Left renal pelvis (tissue), 4 donors: ENCODE measurements at places on chromosomes 6 and 20.

DNA sequence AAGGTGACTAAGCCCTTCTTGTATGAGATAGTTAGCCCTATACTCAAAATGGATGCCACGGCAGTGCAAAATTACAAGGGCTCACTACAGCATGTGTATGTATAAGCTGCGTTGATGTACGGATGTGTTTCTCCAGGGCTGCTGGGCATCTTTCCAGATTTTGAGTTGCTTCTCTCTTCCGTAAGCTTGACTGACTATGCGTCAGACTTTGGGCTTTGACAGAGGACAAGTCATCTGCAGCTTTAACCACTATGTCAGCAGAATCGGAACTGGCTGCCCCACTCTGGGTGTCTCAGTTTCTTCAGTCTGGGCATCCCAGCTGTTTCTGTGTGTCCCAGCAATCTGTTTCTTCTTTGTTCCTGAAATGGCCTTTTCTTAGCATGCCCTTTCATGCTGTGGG is 241.6 kb downstream of the BTBD3 start:
- no peak for DNase-seq

GRCh38 chr20:50292591-50293283 is 102.1 kb downstream of the CEBPB start:
- no peak for DNase-seq

DNA sequence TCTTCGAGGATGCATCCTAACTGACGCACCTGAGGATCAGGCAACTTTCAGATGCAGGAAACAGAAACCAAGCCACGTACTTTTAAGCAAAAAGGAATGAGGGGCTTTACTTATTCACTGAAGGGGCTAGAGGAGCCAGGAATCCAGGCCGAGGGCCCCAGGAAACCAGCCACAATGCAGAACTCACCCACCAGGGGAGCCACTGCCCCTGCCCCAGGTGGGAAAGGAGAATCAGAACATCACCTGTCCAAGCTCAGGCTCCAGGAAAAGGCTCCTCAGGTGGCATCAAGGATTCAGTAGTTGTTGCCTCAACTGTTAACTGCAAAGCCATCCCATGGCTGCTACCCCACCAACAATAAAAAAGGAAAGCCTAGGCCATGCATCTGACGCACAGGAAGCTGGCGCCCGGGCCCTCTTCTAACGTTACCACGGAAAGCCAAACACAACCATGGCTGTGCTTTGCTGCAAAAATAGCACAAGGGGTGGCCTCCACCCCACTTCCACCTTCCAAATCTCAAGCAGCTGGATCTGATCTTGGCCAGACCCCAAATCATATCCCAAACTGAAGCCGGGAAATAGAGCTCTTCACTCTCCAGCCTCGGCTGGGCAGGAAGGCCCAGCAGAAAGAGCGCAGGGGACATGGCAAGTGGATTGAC is 121.0 kb downstream of the PREX1 start:
- DNase-seq: no peak

DNA sequence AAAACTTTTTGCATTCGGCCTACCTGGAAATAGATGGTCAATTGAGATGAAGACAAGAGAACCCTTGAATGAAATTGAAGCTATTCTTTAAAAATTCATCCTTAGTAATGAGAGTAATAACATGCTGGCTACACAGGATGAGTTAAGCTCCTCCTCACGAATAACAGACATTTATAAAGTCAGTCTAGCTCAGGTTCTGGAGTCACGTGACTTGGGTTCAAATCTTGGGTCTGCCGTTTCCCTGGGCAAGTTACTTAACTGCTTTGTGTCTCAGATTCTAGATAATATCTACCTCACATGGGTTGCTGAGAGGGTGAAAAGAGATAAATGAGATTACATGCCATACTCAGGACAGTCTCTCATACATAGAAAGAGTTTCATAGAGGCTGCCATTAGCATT is 101.4 kb upstream of the INSM1 start:
- no peak for DNase-seq

GRCh38 chr20:18052856-18053255 is 4.9 kb downstream of the OVOL2 start:
- DNase-seq: no peak

GRCh38 chr20:1033751-1034414 is 31.8 kb upstream of the RSPO4 start:
- DNase-seq: no peak

GRCh38 chr6:159952289-159953005 is 16.4 kb upstream of the IGF2R start:
- no peak for DNase-seq

- DNase-seq: no peak
Measured at GRCh38 chr6:21941926-21942325, 348.4 kb downstream of the SOX4 start.

- no peak for DNase-seq
Measured at GRCh38 chr20:41169791-41170351, 32.5 kb downstream of the PLCG1 start.

GRCh38 chr6:119636060-119636459 is 286.5 kb upstream of the MAN1A1 start:
- DNase-seq: no peak

GRCh38 chr6:140382355-140382754 is 1007.9 kb upstream of the CITED2 start:
- no peak for DNase-seq

DNA sequence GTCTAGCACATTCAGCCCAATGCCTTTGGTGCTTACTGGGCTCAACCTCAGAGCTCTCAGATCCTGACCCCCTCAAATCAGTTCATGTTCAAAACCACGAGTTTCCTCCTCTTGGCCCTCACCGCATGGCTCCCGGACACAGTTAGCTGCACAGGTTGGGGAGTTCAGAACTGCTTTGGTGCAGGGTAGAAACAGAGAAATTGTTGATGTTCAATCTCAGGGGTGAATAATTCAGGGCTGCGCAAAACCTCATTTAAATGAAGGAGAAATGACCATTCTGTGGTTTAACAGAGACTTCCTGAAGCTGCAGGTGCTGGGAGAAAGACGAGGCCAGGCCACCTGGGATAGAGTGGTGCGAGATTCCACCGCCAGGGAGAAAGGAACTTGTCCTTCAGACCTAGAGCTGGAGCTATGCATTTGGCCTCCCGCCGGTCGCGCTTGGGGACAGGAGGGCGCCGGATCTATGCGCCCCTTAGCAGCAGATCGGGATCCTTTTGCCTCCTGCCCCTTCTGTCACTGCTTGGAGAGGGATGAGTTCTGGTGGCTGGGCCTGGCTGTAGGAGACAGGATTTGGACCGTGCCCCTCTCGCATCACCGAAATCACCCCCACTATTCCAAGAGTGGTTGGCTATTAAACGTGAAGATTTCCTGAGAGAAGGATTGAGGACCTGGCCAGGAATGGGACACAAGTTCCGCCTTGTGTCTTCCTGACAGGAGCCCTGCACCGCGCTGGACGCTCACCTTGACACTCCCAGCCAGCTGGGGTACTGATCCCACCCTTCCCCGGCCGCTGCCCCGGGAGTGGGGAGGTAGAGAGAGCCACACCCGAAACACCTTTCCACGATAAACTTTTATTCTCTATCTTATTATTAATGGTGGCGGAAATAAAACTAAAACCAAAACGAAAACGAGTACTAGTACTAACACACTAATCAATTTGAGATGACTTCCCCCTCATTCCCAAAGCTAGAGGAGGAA is 767 bp upstream of the PAX1 start:
- DNase-seq: no peak

GRCh38 chr6:5786321-5786968 is 220.3 kb downstream of the NRN1 start:
- DNase-seq: no peak

DNA sequence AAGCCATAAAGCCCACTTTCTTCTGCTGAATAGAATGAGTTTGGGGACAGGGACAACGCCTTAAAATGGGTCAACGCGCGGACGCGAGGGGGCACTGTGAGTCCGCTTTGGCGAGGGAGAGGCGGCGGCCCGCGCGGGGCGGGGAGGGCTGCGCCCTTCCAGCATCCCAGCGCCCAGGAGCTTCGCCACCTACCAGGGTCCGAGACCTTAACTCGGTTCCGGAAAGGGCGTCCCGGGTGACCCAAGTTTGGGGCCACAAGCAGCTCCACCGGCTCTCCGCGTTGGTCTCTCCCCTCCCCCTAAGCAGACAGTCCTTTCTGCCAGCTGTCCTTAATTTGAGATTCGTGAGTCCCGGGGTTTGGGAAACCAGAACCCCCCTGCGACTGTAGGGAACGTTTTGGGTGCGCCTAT is 1.8 kb upstream of the SAMD5 start:
- DNase-seq: peak; percentile 40

DNA sequence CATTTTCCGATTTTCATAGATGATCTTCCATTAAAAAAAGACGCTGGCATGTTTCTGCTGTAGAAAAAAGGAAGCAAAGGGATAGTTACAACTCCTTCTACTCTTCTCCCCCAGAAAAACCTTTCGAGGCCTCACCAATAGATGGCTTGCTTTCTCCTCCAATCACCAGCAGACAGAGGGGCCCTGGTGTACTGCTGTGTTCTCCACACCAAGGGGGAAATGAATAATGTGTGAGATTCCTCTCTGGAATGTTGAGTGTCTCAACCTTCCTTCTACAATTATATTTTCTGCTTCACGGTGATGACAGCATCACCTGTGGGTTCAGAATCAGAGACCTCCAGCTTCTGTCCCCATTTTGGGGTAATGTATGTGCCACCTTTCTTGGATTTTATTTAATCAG is 185.7 kb upstream of the FLRT3 start:
- DNase-seq: no peak

GRCh38 chr20:46767127-46767761 is 57.8 kb downstream of the SLC2A10 start:
- no peak for DNase-seq

DNA sequence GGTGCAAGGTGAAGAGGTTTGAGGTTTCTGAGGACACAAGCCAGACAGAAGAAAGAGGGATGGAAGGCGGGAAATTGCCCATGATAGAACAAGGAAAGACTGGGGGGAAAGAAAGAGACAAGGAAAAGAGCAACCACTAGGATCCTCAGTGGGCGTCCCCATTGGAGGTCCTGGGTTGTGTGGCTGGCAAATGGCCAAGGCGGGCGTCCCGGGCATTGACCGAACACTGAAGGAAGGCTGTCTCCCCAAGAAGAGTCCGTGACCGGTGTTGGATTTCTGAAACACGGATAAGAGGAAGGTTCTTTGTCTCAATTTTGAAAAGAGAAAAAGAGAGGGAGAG is 746.6 kb upstream of the ADGRB3 start:
- DNase-seq: no peak

DNA sequence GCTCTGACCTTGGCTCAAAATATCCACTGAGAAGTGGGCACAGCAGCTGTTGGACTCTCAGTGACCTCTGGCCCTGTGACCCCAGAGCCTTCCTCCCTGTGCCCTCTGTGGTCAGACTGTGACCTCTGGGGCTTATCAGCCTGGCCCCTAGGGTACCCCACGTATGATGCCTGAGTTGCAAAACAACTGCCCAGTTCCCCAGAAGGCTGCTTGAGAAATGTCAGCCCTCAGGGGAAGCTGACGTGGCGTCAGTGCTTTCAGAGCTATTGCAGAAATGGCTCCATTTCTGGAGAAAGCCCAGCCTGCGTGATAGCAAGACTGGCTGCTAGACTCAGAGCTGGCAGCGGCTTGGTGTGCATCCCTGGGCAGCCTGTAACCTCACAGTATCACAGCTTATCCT is 31.5 kb upstream of the TGM2 start:
- DNase-seq: no peak

DNA sequence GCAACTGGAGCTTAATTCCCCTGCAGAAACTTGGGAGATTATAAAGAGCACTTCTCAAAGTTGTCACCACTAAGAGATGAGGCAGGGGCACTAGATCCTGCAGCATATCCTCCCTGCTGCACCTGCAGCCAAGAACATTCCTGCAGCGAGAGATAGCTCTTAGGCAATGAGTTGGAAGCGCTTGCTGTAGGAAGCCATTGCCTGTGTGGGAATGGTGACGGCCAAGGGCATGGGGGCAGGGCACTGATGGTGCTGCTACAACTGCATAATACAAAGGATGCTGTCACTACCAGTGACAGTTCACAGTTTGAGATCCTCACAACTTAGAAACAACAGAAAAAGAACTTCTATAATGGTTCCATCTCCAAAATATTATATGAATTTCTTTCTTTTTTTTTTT is 89.9 kb downstream of the CDS2 start:
- no peak for DNase-seq

GRCh38 chr20:48115502-48115901 is 330.2 kb upstream of the SULF2 start:
- DNase-seq: no peak

GRCh38 chr6:121112356-121112755 is 221.9 kb downstream of the TBC1D32 start:
- no peak for DNase-seq

- DNase-seq: no peak
Measured at GRCh38 chr20:54585217-54585616, 109.8 kb downstream of the DOK5 start.

DNA sequence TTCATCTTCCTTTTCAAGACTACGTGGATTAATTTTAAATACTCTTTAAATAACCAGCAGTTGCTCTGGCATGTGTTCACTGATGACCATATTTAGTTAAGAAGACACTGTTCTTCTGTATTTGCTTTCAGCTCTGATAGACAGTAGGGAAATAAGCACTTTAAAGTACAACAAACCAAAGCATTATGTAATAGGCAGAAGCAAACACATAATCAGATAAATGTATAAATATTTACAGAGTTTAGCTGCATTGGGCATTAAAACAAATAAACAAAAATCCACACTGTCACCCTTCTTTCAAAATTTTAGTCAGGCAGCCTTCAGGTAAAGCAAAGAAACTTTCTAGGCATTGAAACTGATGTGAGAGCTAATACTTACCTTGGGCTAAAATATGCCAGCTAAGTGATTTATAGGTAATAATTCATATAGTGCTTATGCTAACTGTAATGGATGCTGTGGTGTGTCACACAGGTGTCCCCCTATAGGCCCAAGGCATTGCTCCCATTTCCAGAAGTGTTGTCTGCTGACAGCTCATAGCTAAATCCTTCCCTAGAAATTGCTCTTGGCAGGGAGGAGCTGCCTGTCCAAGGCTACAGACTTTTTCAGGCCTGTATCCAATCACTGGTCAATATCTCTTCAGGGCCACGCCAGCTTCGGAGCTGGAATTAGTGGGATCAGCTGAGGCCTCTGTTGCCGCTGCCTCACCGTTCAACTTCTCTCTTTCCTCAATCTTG is 111.5 kb upstream of the CITED2 start:
- no peak for DNase-seq

DNA sequence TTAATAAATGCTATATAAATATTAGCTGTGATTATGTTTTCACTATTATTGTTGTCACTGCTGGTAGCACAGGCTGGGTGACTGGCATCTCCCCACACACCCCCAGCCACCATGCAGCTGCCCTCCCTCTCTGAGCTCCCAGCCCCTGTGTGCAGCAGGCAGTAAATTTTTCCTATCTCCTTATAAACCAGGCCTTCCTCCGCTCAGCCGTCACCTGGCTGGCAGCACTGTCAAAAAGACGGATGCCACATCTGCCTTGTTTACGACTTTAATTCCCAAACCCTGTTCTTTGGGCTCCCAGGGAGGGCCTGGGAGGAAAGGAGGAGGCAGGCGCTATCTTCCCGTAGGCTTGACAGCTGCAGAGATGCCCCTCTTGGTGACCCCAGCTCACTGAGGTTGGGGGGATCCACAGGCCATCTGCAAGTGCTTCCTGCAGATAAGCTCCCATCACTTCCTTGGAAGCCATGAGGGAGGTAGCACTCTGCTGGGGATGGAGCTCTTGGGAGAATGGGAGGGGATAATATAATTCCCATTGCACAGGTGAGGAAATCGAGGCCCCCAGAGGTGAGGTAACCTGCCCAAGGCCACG is 94.5 kb downstream of the GRM4 start:
- DNase-seq: no peak
